Right renal cortex interstitium (tissue), 3 donors: ENCODE measurements at places on chromosomes 2 and 18. TPM values are rescaled to one million over a fixed set of nuclear protein-coding genes. Genes with fewer than 3 reads are reported as not detected.

Gene ABCB11
- 0.03 TPM for polyA plus RNA-seq

Gene CPLX4
- polyA plus RNA-seq: 0.18 TPM

Gene CXCR4
- polyA plus RNA-seq: 54.4 TPM

Gene SERPINB4
- polyA plus RNA-seq: not detected

Gene C2orf72
- polyA plus RNA-seq: 4.2 TPM

Gene NEU2
- polyA plus RNA-seq: not detected

Gene FIGN
- polyA plus RNA-seq: 8.8 TPM

Gene FAM117B
- 31.4 TPM for polyA plus RNA-seq

Gene NMUR1
- 0.38 TPM for polyA plus RNA-seq

Gene NAT8
- 23.9 TPM for polyA plus RNA-seq

Gene SLC11A1
- polyA plus RNA-seq: 0.68 TPM

DNA sequence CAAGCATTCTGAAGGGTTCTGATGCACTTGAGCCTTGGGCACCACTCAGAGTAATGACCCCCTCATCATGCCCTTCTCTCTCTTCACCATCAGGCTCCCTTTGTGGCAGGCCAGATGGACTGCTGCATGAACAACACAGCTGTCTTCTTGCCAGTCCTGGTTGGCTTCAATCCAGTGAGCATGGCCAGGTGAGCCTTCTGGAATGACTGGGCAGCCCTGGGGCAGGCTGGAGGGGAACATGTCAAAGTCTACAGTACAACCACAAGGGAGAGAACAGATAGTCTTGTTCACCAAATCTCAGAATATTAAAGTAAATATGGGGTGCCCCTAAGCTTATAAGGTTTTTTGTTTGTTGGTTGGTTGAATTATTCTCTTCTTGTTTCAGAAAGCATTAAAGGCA, 4.4 kb downstream of the GCKR start:
- DNase-seq: no peak

- no peak for DNase-seq
These were observed 48.6 kb downstream of the NRP2 start for GRCh38 chr2:205730701-205731582.

DNA sequence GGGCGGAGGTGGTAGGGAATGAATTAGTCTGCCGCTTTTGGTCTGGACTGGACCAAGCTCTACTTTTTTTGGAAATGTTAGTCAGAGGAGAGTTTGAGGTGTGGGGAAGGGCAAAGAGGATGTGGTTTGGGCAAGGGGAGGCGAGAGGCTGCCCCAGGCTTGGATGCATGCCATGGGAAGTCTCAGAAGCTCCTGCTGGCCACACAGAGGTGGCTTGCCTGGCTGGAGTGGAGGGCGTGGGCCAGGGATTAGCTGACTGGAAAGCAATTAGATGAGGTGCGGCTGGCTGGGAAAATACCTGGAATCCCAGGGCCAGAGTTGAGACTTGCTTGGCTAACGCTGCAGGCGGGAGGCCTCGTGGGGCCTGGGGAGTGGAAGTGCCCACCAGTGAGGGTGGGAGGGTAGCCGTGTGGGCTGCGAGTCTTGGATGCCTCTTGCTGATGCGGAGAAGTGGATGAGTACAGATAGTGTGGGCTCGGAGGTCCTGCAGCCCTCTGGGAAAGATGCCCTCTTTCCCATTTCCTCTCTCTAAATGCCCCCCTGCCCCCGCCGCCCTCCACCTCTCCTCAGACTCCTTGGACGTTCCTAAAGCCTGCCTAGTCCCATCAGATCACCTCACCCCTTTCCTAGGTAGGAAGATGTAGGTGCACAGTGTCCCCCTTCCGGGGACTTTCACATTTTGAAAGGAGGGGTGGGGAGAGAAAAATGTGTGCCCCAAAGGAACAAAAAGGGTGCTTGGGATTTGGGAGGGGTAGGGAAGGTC, 117.6 kb downstream of the SMAD7 start:
- DNase-seq: no peak

- DNase-seq: no peak
These were observed 24.9 kb downstream of the MTCL1 start for GRCh38 chr18:8730080-8730827.

DNA sequence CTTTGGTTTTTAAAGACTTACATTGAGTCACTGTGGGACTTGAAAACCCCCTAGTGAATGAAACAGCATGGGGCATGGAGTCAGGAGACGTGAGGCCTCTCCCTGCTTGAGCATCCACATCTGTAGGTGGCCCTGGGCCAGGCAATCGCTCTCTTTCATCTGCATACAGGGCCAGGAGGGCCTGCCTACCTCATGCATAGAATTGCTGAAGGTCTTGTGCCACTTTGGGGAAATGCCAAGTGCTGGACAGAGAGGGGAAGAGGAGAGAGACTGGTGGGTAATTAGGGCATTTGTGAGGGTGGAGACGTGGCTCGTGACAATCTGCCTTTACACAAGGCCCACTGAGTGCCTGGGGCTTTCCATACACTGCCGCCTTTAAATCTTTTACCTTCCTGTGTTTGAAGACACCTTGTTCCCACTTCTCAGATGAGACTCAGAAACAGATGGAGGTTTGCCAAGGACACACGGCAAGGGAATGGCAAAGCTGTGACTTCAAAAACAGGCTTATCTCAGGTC, 322.2 kb upstream of the HS6ST1 start:
- DNase-seq: no peak

- no peak for DNase-seq
These were observed 1.7 kb downstream of the MBOAT2 start for GRCh38 chr2:9001778-9002177.

DNA sequence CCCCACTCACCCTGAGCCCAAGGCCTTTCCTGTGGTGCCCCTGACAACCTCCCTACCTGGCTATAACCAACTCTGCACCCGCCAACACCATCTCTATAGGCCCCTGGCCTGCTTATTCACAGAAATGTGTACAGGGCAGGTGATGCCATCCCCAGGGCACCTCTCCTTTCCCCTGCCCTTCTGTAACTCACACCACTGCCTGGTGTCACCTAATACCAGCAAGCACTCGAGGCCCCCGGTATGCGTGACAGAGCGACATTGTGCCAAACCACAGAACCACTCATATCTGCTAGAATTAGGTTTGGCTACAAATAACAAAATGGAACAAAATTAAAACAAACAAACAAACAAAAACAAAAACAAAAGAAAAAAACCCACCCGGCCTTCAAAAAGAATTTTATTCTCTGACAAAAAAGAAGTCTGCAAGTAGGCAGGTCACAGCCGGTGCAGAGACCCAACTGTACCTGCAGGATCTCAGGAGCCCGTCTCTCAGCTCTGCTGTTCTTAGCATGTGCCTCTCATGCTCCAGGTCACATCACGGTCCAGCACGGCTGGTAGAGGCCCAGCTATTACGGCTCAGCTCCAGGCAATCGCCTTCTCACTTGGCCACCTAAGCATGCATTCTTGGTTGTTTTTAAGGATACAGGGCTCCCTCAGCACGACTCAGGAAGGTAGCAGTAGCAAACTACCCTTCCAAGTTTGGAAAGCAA, 51.4 kb downstream of the FAM178B start:
- no peak for DNase-seq

DNA sequence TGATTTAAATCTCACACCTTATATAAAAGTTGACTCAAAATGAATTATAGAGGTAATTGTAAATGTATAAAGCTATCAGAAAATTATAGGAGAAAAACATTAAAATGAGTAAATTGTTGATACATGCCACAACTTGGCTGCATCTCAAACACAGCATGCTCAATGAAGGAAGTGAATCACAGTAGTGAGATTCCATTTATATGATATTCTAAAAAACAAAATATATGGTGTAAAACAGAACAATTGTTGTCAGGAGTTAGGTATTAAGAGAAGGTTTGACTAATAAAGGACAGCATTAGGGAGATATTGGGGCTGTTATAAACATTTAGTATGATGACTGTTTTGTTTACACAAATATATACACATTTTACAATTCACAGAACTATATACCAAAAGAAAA, 356.6 kb upstream of the CELF4 start:
- DNase-seq: no peak

DNA sequence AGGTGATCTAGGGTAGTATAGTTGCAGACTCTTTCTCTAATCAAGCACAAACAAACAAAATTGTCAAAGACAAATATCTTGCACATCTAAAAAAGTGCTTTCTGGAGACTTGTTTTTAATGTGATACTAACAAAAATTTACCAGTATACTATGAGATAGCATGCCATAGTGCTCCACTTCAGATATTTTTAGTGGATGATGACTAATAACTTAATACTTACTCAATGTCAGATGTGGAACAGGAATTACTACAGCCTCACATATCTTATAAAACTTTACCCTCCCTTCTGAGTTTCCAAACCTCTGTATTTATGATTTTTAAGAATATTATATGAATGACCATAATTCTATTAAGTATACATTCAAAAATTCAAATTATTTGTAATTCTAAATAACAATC, 1162.0 kb upstream of the SLC39A10 start:
- DNase-seq: no peak

DNA sequence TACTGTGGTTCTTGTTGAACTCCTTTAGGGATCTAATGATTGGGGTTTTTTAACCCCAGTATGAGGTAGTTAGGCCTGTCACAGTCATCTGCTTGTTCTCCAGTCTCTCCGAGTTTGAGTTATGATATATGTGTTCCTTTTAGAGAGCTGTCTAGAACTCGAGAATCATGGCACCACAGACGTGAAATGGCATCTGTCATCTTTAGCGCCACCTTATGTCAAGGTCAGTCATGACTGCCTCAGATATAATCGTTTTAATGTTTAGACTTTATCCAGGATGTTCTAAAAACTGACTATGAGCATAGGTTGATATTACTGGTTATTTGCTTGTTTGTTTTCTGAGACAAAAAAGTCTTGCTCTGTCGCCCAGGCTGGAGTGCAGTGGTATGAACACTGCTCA, 112.2 kb downstream of the CEP192 start:
- no peak for DNase-seq

DNA sequence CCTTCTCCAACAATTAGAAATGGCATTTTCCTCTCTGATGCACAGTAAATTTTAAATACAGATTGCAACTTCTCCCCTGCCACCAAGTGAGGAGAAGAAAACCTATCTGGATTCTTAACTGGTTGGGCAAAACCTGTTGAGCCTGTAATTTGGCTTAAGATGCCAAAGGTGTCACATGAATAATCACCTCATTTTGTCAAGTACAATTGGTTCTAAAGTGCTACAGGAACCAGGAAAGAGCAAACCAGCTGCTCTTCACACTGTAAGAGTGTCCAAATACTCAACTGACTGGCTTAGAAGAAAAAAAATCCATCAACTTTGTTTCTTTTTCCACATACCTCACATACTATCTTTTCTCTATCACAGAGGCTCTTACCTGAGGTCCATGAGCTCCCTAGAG, 35.4 kb downstream of the NPC1 start:
- no peak for DNase-seq

- DNase-seq: no peak
These were observed 52.6 kb upstream of the TACR1 start for GRCh38 chr2:75251896-75252295.

- DNase-seq: no peak
These were observed 498.0 kb downstream of the CCDC85A start for GRCh38 chr2:56681659-56682396.

- DNase-seq: no peak
These were observed 1.0 kb downstream of the PLEK start for GRCh38 chr2:68366083-68366560.

DNA sequence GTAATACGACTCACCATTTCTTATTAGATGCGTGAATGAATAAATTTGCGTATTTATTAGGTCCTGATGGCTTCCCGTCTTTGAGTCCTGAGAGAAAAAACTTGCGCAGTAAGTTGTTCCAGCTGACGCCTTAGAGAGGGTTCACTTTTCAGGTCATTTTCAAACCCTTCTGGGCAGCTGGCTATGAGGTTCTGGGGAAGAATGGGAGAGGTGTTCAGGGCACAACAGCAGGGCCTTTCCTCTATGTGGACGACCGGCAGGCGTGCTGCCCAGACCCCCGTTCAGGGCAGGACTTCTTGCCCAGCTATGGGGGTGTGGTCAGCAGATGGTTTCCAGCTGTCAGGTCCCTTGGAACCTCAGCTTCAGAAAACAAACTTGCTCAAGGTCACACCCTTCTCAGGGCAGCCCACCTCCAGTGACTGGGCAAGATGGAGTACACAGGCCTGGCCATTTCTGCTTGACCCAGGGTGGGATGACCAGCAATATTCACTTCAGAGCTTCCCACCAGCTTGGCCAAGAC, 61.1 kb upstream of the TNP1 start:
- DNase-seq: no peak

- no peak for DNase-seq
These were observed 53.5 kb downstream of the TEX51 start for GRCh38 chr2:126952216-126952615.

- DNase-seq: no peak
These were observed 33.8 kb downstream of the TEX51 start for GRCh38 chr2:126932529-126932928.

DNA sequence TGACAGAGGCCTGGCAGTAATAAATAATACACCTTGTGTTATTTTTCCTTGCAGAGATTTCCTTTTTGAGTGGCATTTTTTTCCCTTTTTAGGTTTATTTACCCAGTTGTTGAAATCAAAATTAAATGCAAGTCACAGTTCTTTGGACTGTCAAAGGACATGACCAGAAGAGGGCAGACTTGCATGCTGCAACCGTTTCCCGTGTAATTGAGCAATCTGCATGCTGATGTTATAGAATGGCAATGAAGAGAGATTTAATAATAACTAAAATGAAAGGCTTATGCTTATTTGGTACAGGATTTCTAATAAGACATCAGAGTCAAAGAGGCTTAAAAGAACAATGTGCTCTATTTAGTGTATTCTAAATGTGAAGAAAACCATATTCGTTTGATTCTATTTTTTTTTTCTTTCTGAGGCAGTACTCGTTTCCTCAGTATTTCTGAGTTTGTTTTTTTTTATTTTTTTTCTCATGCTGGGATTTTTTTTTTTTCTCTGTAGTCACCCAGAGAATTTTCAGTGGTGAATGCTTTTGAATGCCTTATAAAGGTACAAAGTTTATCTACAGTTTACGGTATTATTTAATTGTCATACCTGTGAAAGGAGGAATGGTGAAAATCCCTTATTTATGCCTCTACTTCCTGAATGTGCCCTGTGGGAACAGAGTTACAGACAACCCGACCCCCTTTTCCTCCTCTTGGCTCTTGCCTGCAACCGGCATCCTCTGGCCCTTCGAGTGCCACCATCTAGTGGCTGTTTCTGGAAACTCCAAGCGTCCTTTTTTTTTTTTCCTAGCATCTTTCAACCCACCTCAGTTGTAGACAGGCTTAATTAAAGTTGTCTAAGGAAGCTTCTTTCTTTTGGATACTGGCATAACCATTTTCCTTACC, 368.5 kb downstream of the LRRTM1 start:
- peak; percentile 37 for DNase-seq

DNA sequence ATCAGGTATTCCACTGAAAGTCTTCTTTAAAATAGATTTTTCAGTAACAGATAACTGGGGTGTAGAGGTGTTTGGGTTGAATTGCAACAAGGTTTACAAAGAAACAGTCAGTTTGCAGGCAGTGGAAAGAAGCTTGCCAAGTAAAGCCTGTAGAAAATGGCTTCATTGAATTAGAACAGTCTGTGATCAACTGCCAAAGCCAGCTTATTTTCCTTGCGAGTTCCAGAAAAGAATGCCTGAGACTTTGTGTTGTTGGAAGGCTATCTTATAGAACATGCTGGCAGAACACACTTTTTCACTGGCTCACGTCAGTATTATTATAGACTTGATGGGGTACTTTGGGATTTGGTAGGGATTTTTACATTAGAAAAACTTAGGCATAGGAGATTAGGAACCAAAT, 601.0 kb downstream of the XIRP2 start:
- DNase-seq: no peak
